ENCODE measurements at places on chromosomes 3 and 15.

DNA sequence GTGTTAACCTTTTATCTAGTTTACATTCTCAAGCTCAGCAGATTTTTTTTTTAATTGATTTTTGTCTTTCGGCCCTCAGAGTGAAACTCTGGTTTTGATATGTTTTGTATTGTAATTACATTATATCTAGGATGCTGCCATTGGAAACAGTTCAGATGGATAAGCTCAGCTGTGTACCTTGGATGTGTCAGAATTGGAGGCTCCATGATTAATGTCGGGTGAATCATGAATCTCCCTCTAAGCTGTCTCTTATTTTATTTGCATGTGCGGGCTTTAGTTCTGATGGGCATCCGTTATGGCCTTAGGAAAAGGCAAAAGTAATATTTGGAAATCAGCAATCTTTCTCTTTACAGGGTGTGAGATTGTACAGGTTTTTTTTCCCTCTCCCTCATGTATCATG, 4.2 kb downstream of the PTPRG start:
- DNase-seq, result peak; percentile 26

DNA sequence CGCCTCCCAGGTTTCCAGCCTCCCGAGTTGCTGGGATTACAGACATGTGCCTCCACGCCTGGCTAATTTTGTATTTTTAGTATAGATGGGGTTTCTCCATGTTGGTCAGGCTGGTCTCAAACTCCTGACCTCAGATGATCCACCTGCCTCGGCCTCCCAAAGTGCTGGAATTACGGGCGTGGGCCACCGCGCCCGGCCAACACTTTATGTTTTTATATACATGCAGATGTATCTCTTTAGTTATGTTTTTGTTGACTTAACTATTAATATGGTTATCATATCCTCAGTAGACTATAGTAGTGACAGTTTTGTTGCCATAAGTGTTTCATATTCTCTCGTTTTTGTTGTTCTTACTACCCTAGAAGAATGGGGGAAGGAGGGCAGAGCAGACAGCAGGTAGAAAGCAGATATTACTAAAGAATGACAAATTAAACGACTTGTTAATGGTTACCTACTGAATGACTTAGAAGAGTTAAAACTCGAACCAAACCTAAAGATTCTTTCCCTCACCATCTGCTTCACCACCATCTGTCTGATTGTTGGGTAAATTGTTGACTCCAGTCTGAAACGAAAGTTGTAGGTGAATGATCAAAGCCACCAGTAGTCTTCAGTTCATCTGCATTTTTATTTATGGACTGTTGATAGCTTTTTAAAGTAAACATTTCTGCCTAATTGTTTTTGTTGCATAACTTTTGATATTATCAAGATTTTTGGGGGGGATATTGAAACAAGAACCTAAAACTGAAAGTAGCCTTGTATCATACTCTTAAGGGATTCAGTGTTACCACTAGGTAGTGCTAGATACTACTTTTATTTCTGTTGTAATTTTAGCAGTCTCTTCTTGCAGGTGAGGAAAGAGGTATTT, 89.3 kb downstream of the RASA2 start:
- no peak for DNase-seq

- DNase-seq, result no peak
Measured at GRCh38 chr3:14404186-14404585, 1.8 kb downstream of the SLC6A6 start.

GRCh38 chr3:69604735-69605450, 134.4 kb upstream of the MITF start:
- DNase-seq, result no peak

DNA sequence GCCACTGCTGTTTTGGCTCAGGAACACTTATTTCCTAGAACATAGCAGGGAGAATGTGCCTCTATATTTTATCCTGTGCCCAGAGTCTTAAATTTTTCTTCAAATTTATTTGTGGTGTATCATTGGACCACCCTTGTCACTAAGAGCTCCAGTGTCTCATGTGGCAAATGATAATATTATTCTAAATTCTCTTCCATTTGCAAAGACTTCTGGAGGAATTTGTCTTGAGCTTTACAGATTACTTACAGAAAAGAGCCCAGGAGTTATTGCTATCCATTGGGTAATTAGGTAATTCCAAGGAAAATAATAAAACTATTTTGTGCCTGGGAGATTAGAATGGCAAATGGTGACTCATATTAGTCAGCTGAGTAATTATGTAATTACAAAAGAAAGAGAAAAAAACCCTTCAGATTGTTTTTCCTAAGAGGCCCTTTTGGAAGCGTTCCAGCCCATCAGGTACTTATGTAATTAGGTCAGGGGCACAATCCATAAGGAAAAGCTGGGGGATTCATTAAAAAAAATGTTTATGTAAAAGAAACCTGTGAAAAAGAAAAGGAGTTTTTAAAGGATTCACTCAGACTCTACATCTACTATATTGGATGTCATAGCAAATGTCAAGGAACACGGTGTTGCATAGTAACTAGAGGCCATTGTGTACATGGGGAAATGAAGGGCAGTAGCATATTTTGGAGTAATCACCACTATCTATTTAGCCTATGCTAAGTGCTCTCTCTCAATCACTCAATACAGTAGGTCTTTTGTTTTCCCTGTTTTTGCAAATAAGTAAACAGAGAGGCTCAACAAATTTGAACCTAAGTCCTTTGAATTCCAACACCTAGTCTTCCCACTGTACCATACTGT, 380.9 kb upstream of the RARB start:
- no peak for DNase-seq

DNA sequence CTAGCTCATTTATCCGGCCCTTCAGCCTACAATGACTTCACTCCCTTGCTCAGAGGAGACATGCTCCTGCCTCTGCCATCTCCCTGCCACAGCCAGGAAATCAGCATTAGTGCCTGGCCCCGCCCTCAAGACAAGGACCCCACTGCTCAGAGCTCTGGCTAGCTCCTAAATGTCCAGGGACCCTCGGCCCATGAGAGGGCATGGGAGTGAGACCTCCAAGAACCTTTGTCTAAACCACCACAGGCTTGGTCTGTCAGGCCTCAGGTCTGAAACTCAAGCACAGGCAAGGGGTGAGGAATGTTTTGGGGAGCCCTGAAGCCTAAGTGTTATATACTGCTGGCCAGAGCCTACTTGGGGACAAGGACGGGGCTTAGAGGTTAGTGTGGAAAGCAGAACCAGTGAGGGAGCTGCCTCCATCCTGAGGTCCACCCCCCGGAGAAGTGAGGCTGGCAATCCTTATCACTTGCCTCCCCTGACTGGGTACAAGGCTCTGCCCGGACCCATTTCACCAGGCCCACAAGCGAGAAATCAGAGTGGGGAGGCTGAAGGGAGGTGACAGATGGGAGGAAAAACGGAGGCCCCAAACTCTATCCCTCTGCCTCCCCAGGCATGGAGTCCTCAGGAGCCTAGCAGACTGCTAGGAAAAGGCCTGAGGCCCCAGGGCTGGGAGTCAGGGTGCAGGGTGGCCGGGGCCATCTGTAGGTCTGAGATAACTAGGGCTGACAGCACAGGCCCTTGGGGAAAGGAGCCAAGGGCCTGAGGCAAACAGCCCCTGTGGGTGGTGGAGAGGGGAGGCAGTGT, 18.8 kb downstream of the SHF start:
- DNase-seq, result no peak

- no peak for DNase-seq
Measured at GRCh38 chr3:155871746-155872158, 1.3 kb downstream of the GMPS start.

DNA sequence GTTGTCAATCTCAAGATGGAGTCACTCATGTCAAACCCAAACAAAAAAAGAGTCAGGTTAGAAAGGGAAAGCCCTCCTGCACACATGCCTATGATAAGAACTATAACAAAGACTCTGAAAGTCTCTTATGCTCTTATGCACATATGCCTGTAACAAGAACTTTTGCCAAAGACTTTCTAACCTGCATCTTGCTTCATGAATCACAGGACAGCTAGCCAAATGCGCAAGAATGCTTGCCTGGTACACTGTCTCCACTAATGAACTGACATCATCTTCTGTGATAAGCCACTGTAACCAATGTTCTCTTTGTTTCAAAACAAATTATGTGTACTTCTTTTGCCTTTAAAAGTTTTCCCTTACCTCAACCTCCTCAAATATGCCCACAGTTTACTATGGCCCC, 18.2 kb upstream of the EHHADH start:
- peak; percentile 43 for DNase-seq

DNA sequence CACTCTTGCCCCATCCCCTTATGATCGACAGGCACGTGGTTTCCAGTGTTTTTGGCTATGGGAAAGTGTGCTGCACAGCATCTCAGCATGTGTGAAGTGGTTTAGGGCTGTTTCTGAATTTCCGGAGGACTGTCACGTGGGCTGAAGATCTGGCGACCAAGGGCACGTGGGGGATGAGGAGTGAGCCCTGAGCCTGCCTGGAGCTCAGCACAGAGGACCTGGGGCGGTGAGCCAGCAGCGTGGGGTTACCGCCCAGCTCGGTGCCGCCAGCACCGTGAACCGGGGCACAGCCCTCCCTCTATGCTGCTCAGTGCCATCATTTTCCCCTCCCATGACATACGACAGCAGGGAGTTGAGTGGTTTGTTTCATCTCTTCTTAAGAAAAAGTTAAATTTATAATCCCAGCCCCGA, 150.2 kb downstream of the DNAJB8 start:
- no peak for DNase-seq

- no peak for DNase-seq
Measured at GRCh38 chr3:76487446-76487845, 552.5 kb upstream of the ROBO2 start.

DNA sequence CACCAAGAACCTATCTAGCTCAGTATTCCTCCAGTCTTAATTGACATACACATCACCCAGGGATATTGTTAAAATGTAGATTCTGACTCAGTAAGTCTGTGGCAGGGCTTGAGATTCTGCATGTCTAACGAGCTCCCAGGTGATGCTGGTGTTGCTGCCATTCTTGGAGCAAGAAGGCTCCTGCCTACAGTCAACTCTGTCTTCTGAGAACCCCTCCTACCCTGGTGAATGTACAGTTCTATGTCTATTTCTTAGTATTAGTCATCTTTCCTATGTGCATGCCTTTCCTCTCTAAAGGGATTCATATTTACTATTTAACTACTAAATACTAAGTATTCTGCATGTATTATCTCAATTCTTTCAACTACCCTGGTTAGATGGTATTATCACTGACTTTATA, 268.7 kb downstream of the EDEM1 start:
- no peak for DNase-seq

DNA sequence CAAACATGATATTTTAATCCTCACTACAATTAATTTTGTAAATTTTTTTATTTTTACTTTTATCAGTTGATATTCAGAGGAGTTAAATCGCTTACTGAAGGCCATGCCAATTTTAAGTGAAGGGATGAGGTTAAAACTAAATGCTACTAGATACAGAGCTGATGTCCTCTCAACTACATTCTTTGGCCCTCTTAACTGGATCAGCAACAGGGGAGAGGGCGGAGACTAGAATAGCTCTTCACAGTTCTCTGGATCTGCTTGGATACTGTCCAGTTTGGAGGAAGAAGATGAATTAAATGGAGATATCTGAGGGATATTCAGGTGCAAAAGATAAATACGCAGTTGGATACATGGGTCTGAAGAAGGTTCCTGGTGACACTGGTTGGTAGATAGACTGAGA, 85.6 kb upstream of the LYSMD4 start:
- DNase-seq, result no peak

DNA sequence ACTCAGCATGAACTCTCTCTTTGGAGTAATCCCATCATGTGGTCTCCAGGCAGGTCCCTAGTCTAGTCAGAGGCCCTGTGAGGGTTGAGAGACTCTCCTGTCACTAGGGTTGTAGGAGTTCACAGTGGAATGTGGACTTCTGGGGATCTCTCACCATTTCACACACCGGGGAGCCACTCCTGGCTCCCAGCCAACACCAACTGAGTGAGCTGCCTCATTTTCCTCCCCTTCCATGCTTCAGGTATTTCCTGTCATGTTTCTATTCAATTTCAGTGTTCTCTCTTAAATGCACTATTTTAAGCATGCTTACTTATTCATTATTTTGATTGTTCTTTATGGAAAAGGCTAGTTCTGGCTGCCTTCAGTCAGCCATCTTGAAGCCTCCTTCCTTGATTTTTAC, 467.5 kb upstream of the ARL6 start:
- DNase-seq, result no peak

DNA sequence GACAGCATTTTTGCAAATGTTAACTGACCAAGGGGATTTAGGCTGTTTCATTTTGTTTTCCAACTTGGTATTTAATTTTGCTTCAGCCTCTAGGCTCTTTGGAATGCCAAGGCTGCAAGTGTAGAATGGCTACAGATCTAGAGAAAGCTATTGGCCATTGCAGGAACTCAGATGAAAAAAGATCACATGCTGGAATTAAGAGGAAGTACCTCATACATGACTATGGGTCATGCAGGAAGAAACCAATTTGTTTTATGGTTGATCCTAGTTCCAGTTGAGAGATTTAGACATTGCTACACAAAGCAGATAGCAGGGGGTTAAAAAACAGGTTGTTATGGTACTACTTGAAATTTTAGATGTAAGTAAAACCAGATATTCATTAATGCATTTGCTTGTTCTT, 12.7 kb upstream of the CLDN16 start:
- DNase-seq, result no peak

DNA sequence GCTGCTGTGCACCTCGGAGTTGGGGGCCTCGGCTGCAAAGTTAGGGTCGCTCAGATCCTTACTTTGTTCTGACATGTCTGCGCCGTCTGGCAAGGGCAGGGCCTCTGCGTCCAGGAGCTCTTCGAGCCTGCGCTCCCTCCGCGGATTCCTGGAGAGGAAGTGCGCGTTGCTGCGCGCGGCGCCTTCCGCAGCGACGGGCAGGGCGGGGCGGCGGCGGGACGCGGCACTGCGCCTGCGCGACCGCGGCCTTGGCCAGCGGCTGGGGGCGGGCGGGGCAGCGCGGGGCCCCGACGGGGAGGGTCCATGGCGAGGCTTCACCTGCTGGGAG, at the start of gene NDN:
TSS of gene NDN (minus strand) at position 163 of the 328 bp plus-strand sequence. CDS start at position 75, 88 bp downstream.
- DNase-seq, result no peak

DNA sequence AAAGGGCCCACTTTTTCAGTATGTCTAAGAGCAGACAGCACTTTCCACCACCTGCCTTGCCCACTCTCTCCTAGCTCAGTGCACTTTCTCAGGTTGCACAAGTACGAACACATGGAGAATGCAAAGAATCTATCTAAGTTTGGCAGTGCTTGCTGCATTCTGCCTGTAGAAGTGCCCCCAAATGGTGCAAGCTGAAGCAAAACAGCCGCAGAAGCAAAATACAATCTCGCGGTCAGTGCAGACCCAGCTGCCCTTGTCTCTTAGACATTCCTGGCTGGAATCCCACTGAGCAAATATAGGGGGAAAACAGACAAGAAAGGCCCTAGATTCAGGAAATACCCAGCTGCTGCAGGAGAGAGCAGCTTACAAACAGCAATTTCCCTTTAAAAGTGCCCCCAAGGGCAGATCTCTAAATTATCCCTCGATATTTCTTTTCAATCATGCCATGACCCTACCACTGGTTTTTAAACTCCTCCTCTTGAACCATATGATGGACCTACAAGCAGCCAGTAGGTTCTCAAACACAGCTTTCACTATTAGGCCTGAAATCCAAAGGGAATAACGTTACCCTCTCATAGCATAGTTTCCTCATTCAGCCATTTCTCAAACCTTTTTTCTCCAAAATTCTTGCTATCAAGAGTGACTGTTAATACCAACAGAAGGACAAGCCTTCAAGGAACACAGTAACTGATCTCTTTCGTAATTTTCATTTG, 67.0 kb downstream of the TNIK start:
- DNase-seq, result no peak

- DNase-seq, result no peak
Measured at GRCh38 chr3:143737065-143737464, 111.2 kb downstream of the SLC9A9 start.

GRCh38 chr3:111734652-111735051, 124.4 kb upstream of the PHLDB2 start:
- no peak for DNase-seq

GRCh38 chr3:22495791-22496190, 707.3 kb upstream of the UBE2E2 start:
- no peak for DNase-seq

- DNase-seq, result no peak
Measured at GRCh38 chr3:67302489-67302888, 304.4 kb downstream of the KBTBD8 start.

All from NCI-H226 (cell line).